Osteoblast (primary cell): ENCODE measurements at places on chromosomes 2 and 18. TPM values are rescaled to one million over a fixed set of nuclear protein-coding genes. Genes with fewer than 3 reads are reported as not detected.

DNA sequence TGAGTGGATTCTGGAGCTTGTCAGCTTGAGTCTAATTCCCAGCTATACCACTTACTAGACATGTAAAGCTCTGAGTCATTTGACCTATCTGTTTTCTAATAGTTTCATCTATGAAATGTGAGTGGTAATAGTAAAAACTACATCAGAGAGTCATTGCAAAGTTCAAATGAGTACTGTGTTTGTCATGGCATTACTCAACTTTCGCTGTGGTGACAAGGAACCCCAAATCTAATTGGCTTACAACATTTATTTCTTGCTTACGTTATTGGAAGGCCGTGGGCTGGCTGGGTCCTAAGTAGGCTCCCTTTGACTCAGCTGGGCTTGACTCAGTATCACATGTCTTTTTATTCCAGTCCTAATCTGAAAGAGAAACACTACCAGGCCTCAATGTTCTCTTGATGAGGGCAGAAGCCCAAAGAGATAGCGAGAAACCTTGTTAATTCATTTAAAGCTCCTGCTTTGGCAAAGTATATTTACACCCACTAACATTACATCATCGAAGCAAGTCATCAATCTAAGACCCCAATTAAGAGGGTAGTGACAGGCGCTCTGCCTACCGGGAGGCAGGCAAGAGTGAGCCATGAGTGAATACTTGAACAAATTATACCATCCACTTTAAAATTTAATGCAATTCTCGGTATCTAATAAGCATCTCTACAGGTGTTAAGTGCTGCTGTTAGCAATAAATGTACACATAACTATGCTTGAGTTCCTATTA lies 431.8 kb upstream of the SPHKAP start:
- H3K4me1 ChIP-seq, result peaks cover 10% of the 10 kb centered on the region

DNA sequence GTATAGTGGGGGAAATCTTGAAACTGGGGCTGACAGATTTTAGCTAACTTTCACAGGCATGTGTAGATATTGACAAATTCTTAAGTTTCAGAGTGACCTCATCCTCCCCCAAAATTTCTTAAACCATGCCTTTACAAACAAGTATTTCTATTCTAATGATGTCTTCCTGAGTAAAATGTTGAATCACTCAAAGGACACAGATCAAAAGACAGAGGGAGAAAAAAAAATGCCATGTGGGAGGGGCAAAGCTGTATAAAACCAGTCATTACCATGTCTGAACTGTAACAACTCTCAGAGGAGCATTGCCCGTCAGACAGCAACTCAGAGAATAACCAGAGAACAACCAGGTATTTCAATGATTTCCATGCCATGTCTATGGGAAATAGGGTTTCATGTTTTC lies at the start of gene SERPINB2:
Gene SERPINB2, plus strand, starts transcription at position 282 of the 400 bp plus-strand sequence. CDS start 3,740 bp downstream, outside the sequence.
- peaks cover 10% of the 10 kb centered on the region for H3K4me1 ChIP-seq
- no peak within 1 kb of the TSS for H3K4me3 ChIP-seq
- H3K27ac ChIP-seq, result no peak within 1 kb of the TSS
- no peak for DNase-seq
- peaks cover 4% of the 10 kb centered on the region for H3K27me3 ChIP-seq

DNA sequence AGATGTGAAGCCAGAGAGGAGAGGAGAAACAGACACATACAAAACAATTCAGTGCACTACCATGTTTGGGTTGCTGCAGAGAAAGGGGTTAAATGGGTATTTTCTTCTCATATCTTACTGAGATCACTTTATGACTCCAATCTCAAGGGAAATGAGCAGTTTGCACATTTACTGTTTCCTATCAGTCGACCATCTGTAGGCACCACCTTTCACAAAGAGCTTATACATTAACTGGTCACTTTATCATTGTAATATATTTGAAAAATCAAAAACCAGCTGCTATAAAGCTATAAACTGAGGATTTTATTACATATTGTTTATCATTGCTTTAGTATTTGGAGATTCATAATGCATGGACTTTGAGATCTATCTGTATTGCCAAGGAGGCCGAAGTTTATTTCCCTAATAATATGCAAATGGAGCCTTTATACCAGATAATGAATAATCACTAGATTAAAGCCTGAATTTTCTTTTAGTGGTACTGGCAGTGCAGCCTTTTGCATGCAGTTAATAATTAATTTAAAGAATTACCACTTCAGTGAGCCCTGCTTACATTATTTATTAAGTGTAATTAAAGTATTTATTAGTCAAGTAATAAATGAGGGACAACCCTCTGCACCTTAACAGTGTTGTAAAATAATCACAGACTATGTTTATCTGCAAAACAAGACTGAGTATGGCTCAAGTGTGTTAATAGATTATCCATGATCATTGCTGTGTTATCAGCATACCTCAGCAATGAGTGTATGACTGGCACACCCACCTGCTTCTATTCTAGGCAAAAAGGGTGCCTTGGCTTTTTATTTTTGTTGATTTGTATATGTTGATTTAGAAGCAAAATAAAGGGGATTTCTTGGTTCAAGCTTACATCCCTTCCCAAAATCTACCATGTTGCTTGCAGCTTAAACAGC lies 167.7 kb upstream of the SLC14A2 start:
- no peak overlapping the region for H3K4me3 ChIP-seq
- peaks cover 4% of the 10 kb centered on the region for H3K27me3 ChIP-seq
- H3K4me1 ChIP-seq, result peaks cover 4% of the 10 kb centered on the region
- peak; percentile 42 for DNase-seq
- H3K27ac ChIP-seq, result no peak overlapping the region
- H3K36me3 ChIP-seq, result no peaks in the 10 kb centered on the region

DNA sequence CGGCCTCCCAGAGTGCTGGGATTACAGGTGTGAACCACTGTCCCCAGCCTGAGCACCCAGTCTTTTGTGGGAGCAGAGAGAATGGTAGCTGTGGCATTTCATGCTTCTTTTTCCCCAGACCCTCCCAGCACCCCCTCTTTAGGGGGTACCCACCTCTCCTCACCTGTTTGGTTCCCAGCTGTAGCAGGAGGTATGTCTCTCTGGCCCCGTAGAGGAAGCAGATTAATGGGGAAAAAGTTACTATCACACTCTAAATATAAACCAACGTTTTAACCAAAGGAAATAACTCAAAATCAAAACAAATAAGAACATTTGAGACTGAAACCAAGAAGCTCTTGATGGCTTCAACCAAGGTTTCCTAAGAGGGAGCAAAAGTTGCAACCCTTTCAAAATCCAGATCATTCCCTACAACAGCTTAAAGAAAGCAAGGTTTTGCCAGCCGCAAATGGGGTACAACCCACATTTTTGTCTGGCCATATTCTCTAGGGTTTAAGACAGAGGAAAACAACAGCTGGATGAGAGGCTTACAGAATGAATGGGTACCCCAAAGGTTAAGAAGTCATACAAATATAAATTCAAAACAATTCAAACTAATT lies 8.0 kb downstream of the RNF125 start:
- H3K27ac ChIP-seq, result no peak overlapping the region
- no peaks in the 10 kb centered on the region for H3K36me3 ChIP-seq
- H3K4me1 ChIP-seq, result no peaks in the 10 kb centered on the region
- DNase-seq, result no peak

GRCh38 chr18:48375150-48375800 lies 33.9 kb downstream of the ZBTB7C start:
- H3K4me3 ChIP-seq, result no peak overlapping the region

DNA sequence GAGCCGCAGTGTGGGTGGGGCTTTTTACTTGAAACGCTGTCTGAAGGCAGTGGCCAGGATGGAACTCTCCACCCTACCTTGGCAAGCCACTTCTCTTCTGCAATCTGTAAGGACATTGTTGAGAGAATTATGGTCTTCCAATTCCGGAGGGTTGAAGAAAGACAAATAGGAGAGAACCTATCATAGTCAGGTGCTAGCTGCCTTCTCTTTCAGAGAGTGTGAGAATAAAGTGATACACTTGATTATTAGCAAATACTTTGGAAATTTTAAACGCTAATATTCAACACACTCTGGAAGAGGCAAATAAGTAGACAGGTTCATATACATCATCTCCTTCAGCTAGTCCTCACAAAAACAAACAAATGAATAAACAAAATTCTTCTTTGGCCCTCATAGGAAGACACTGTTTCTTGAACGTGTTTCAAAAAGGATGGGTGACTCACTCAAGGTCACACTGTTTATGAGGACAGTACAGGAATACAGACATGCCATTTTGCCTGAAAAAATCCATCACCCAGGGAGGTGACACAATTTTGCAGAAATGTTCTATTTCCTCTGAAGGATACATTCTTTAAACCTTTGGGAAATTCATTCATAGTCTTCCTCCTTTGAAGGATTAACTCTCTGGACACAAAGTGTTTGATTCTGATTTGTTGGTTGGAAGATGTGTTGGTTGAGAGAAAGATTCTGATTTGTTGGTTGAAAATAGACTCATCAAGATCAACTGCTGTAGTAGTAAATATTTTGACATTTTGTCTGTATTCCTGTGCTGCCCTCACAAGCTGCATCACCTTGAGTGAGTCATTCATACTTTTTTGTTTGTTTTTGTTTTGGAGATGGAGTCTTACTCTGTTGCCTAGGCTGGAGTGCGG lies 2.2 kb upstream of the IL1RN start:
- no peak for DNase-seq
- peaks cover 3% of the 10 kb centered on the region for H3K4me1 ChIP-seq
- peaks cover 36% of the 10 kb centered on the region for H3K27me3 ChIP-seq
- no peaks in the 10 kb centered on the region for H3K36me3 ChIP-seq

DNA sequence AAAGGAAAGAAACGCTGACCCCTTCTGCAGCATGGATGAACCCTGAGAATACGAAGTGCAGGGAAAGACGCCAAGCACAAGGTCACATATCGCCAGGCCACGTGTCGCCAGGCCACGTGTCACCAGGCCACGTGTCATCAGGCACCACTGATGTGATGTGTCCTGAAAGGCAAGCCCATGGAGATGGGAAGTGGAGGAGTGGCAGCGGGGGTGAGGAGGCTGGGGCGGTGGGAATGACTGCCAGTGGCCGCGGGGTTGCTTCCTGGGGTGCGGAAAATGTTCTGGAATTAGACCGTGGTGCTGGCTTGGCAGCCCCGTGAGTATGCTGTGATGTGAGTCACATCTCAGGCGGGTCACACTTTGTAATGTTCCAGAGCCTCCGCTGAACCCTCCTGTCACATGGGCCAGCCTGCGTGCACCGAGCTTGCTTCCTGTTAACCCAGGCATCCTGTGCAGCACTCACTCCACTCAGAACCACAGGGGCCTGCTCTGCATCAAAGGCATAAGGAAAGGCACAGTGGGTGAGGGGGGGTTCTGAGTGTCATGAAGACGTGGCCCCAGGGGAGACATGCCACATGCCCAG lies 39.0 kb downstream of the SLC66A2 start:
- no peaks in the 10 kb centered on the region for H3K36me3 ChIP-seq
- no peak overlapping the region for H3K27ac ChIP-seq
- no peaks in the 10 kb centered on the region for H3K27me3 ChIP-seq
- H3K4me3 ChIP-seq, result no peak overlapping the region

POTEI gene
- not detected in 2 replicates for total RNA-seq

SKOR2 gene
- total RNA-seq, result not detected in 2 replicates

SIX3 gene
- not detected in 2 replicates for total RNA-seq

ANKRD62 gene
- not detected in 2 replicates for total RNA-seq
